Liver (tissue), 10 donors: ENCODE measurements at places on chromosomes 7 and 10.

- H3K27ac ChIP-seq: no peak overlapping the region
- H3K4me1 ChIP-seq: no peaks in the 10 kb centered on the region
- no peak overlapping the region for H3K4me3 ChIP-seq
- H3K36me3 ChIP-seq: no peaks in the 10 kb centered on the region
Observed at GRCh38 chr7:143494622-143495021, 16.9 kb downstream of the TAS2R41 start.

DNA sequence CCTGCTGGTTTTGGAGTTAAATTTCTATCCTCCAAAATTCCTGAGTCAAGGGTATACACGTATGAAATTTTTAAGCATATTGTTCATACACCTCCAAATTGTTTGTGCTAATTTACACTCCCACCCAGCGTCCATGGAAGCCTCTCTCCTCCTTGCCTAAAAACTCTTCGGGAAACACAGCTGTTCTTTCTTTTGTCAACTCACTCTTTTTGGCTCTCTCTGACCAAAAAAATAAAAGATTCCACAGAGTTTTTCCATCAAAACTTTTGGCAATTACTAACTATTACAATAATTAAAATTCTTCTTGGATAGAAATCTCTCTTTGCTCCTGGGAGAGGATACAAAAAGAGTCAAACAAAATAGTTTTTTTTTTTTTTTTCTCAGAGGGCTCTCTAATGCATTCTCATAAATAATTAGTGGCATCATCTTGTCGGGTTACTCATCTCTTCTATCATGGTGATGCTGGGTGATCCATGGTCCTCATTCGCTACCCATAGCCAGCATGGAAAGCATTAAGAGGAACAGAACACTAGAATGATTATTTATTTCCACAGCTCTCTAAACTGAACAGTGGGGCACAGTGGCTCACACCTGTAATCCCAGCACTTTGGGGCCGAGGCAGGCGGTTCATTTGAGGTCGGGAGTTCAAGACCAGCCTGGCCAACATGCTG lies 310.7 kb downstream of the SFMBT2 start:
- no peaks in the 10 kb centered on the region for H3K4me1 ChIP-seq
- no peak overlapping the region for H3K27ac ChIP-seq
- H3K4me3 ChIP-seq: no peak overlapping the region
- H3K36me3 ChIP-seq: no peaks in the 10 kb centered on the region
- DNase-seq: no peak

DNA sequence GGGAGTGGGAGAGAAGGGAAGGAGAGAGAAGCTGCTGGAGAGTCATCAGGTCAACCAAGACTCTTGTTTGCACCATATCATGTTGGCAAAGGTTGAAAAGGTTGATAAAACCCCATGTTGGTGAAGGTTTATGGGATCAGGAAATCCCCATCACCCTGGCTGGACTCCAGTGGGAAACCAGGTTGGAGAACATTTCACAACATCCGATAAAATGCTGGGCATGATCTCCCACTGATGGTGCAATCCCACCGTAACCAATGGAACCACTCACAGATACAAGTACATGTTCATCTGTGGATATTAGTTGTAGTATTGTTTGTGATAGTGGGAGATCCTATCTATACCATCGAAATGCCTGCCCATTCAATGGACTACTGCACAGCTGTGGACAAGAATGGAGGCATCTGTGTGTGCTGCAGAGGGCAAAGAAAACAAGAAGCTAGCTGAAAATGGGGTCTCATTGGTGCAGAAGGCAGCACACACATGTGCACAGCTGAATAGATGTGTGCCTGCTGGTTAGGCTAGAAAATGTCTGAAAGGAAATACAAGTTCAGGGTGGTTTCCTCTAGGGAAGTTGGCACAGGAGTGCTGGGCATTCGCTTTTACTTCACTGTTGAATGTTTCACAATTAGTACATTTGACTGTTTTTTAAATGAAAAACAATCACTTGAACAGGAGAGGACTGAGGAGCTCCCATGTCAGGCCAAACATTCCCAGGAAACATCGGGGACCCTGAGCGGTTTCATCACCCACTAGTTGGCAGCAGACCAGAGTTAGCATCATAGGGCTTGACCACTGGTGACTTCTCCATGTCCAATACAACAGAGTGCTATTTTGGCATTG lies 80.4 kb upstream of the MGMT start:
- H3K4me1 ChIP-seq: peaks cover 6% of the 10 kb centered on the region
- H3K27me3 ChIP-seq: no peaks in the 10 kb centered on the region
- no peak overlapping the region for H3K4me3 ChIP-seq
- H3K36me3 ChIP-seq: no peaks in the 10 kb centered on the region

DNA sequence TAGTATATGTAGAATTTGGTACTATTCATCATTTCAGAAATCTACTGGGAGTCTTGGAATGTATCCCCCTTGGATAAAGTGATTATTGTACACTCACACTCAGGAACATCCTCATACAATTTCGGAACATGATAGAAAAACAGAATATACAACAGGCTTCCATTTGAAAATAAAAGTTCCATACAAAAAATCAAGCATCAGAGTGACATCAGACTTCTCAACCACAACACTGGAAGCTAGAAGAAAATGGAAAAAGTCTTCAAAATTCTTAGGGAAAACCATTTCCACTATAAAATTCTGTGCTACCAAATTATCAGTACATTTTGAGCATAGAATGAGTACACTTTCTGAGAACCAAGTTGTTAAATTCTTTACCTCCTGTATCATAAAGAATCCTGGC lies 8.8 kb downstream of the LYZL1 start:
- no peak overlapping the region for H3K27ac ChIP-seq
- no peaks in the 10 kb centered on the region for H3K27me3 ChIP-seq
- no peaks in the 10 kb centered on the region for H3K36me3 ChIP-seq
- DNase-seq: no peak
- no peak overlapping the region for H3K4me3 ChIP-seq
- H3K4me1 ChIP-seq: no peaks in the 10 kb centered on the region

GRCh38 chr7:82376739-82377138 lies 66.8 kb downstream of the CACNA2D1 start:
- no peaks in the 10 kb centered on the region for H3K4me1 ChIP-seq
- no peaks in the 10 kb centered on the region for H3K36me3 ChIP-seq
- no peak overlapping the region for H3K4me3 ChIP-seq
- DNase-seq: no peak
- no peaks in the 10 kb centered on the region for H3K27me3 ChIP-seq
